Cardiac muscle cell (in vitro differentiated cells and primary cell): ENCODE measurements at places on chromosomes 16 and 17.

GRCh38 chr17:45645330-45645729, 138.8 kb upstream of the CRHR1 start:
- no peak for DNase-seq

GRCh38 chr16:16127469-16128116, 95.7 kb downstream of the ABCC6 start:
- peak; percentile 83 for DNase-seq

DNA sequence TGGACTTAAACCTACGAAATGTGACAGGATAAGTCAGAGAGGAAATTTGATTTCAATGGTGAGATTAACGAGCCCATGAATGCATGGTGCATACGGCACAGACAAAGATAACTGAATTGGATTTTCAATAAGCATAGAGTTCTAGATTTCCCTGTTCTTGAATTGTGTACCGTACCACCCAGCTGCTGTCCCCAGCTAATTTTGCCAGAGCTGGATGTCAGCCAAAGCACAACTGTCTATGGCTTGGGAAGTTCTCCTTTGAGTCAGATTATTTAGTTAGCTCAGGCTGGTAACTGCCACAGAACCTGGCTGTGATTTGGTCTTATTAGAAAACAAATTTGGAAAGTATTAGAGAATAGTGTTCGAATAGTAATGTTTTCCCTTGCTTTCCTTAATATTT, 143.1 kb downstream of the CDH13 start:
- no peak for DNase-seq

- DNase-seq = no peak
Measured at GRCh38 chr16:65375651-65376050, 253.8 kb upstream of the CDH11 start.

- no peak for DNase-seq
Measured at GRCh38 chr16:69395859-69396186, 10.0 kb upstream of the TERF2 start.

DNA sequence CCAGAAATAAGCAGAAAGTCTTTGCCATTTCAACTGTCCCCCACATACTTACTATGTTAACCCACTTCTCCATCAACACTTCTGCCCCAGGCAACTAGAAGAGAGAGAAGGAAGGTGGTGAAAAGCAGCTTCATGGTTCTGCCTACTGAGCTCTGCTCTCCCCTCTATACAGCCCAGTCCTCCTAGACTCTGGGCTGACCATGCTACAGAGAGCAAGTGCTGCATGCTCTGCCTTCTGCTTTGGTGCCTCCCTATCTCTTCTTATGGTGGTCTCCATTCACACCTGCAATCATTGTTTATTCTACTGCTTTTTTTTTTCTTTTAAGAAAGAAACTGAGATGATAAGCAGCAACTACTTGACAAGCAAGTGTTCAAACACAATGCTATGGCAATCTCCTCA, 20.3 kb upstream of the CD300E start:
- DNase-seq = no peak
